ENCODE measurements at places on chromosomes 16 and 17.
A peak's percentile ranks its signal among the peaks of the same experiment; 100 is the strongest.

DNA sequence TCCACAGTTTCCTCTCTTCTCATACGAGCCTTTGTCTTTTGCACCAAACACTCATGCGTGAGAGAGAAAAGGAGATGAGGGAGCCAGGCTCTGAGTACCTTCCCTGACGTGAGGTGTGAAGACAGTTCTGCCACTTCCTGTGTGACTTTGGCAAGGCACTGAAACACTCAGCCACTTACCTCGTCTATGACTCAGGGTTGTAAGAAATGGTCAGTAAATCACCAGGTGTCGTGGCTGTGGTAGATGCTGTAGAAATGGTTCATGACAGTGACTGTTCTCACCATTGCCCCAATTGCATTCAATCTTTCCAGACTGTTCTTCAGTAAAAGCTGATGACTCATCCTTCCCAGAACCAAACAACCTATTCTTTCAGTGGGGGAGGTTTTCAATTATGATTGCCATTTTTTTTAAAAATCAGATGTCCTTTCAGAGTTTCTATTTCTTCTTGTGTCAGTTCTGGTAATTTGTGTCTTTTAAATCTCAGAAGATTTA lies 49.2 kb upstream of the CBFA2T3 start:
- peak; percentile 69 for DNase-seq

DNA sequence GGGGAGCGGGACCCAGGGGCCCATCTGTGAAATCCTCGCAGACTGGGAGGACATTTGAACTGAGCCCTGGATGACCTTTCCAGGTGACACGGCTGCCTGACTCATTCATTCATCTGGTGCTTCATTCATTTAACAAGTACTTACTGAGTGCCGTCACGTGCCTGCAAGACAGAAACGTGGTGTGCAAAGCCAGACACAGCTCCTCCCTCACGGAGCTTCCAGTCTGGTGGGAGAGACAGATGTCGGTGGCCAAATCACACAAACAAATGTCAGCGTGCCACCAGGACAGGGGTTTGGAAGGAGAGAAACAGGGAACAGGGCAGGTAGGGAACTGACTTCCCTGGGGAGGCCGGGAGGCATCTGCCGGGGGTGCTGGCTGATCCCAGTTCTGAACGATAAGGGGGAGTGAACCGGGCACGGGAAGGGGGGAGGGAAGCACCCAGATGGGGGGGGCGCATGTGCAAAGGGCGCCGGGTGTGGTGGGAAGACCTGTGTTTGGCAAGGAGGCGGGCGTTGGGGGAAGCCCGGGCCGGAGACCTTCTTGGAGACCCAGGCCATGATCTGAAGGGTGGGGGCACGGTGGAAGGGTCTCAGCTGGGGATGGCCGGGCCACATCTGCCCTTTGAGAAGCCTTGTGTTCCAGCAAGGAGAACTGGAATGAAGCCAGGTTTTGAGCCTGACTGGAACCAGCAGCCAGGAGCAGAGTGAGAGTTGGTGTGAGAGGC lies 93.6 kb upstream of the CIBAR2 start:
- no peak for DNase-seq

DNA sequence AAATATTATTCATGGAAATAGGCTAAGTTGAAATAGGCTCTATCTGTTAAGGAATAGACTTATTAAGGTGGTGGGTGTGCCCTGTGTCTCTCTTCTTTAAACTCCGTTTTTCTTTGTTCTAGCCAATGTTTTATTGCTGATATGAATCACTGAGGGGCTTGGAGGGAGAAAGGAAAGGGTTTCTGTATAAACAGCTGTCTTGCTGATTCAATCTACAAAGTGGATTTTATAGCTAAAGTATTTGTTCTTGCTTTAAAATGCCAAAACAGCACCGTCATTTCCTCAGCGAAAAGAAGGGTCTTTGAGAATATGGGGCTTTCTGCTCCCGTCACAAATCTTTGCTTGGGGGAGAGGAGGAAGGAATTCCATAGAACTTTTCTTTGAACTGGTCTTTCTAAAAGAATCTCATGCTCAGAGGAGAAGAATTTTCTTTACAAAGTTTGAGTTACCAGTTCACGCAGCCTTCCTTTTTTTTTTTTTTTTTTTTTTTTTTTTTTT lies 39.3 kb downstream of the MSI2 start:
- no peak for DNase-seq

- DNase-seq: no peak
Measured at GRCh38 chr17:80650751-80651518, 106.3 kb downstream of the RPTOR start.

- no peak for DNase-seq
Measured at GRCh38 chr16:57798953-57799599, 3.2 kb downstream of the KIFC3 start.

- peak; percentile 98 for DNase-seq
Measured at GRCh38 chr17:5191541-5192417, at the start of gene ZNF594. ZNF594 (minus strand) TSS chr17:5191868; CDS start chr17:5184256, 7,612 bp downstream.

DNA sequence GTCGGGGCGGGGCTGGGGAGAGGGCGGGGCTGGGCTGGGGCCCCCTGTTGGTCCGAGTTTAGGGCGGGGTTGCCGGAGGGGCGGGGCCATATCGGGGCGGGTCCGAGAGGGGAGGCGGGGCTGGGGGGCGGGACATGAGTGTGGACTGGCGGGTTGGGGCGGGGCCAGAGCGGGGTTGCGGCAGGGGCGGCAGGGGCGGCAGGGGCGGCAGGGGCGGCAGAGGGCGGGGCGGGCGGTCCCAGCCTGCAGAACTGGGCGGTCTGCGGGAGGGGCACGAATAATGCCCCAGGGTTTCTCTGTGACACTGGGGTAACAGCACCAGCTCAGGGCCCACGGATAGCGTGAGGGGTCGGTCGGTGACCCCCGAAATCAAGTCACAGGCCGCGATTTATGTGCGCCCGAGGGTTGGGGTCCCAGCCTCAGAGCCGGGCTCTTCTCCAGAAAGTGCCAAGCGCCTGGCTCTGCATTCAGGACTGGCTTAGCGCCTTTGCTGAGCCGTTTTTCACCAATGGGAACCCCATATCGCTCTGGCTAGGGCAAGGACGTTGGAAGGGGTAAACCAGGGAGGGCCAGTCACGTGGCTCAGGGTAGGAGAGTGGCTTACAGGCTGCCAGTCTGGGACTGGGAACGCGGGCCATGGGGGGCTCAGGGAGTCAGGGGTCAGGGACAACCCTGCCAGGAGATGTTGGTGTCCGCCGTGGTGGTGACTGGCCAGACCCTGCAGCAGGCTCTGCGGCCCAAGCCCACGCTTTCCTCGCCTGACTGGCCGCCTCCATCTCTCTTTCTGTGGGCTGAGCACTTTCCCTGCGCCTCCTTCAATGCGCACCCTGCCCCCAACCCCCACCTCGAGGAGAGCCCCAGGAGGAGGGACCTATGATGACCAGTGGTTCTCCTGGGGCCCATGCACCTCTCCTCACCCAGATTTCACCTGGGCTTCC lies 1.2 kb upstream of the METTL26 start:
- DNase-seq: peak; percentile 87

GRCh38 chr16:1159973-1160772 lies 7.3 kb downstream of the CACNA1H start:
- no peak for DNase-seq

DNA sequence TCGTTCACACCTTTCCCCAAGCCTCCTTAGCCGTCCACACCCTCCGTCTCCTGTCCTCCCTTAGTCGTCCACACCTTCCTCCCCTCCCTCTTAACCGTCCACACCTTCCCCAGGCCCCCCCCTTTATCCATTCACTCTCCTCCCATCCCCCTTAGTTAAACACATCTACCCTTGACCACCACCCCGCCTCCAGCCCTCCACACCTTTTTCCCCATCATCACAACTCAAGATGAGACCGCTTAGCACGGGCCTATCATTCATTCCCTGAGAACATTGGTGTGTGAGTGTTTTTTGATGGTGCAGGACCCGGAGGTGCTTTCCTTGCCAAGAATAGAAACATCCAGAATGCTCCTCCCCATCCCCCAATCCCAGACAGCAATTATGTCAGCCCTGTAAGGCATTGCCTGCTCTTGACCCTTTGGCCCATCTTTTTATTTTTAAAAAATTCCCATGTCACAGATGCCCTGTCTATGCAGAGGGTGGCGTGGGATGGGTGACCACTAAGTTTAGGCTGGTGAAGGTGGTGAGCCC lies 1.4 kb downstream of the TENT4B start:
- no peak for DNase-seq

- peak; percentile 57 for DNase-seq
Measured at GRCh38 chr17:59845595-59846393, 46.9 kb downstream of the TUBD1 start.

DNA sequence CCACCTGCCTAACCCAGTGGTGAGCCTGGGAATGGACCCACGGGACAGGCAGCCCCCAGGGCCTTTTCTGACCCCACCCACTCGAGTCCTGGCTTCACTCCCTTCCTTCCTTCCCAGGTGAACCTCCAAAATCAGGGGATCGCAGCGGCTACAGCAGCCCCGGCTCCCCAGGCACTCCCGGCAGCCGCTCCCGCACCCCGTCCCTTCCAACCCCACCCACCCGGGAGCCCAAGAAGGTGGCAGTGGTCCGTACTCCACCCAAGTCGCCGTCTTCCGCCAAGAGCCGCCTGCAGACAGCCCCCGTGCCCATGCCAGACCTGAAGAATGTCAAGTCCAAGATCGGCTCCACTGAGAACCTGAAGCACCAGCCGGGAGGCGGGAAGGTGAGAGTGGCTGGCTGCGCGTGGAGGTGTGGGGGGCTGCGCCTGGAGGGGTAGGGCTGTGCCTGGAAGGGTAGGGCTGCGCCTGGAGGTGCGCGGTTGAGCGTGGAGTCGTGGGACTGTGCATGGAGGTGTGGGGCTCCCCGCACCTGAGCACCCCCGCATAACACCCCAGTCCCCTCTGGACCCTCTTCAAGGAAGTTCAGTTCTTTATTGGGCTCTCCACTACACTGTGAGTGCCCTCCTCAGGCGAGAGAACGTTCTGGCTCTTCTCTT lies 2.6 kb upstream of the STH start:
- no peak for DNase-seq

DNA sequence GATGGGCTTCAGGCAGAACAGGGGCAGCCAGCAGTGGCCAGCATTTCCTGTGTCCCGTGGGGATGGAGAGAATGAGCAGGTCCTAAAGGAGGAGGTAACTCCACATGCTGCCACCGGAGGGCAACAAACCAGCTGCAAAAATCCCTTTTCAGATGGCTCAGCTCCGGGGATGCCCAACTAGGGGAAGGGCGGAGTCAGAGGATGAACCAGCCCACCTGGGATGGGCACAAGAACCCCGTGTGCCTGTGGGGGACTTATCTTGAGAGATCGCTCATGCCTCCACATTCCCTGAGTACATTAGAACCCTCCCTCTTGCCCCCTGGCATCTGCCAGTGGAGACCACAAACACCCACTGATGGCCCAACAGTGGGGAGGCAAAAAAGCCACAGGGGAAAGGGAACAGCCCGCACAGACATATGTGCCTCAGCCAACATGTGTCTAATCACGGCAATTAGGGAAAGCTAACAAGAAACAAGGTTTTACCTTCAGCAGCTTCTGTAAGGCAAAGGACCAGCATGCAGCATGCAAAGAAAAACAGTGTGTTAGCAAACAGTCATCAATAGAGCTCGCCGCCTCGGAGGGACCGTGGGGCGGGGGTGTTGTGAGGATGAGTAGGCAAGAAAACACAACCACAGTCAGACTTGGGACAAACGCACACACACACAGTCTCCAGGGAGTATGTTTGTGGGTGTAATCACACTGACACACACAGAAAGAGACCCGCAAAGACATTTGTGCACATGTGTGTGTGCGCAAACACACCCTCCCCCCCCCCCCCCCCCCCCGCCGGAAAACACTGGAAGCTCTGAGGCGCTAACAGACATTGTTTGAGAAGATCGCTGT lies 64.0 kb downstream of the MYO18A start:
- DNase-seq: peak; percentile 57

- DNase-seq: no peak
Measured at GRCh38 chr16:84973236-84973635, 38.1 kb downstream of the ZDHHC7 start.

GRCh38 chr17:62725791-62726249 lies 82.3 kb downstream of the MARCHF10 start:
- DNase-seq: no peak

GRCh38 chr17:81573794-81574642 lies 21.9 kb upstream of the FAAP100 start:
- no peak for DNase-seq

- no peak for DNase-seq
Measured at GRCh38 chr17:22459953-22460350, 767.6 kb downstream of the KCNJ18 start.

- no peak for DNase-seq
Measured at GRCh38 chr16:88468275-88469129, 15.4 kb downstream of the ZFPM1 start.

DNA sequence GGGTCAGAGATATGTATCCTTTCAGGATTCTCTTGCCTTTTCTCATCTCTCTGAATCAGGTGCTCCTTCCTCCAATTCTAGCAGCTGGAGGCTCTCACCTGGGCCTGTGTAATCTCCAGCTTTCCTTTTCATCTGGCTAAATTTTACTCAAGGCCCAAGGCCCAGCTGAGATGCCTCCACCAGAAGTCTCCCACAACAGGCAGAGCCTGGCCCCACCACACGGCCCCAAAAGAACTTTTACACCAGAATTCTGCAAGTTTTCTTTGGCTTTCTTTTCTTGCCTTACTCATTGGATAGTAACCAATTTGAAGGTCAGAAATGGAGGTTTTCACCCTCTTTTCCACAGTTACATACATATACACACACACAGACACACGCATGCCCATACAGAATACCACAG lies 14.6 kb downstream of the RND2 start:
- DNase-seq: no peak

GRCh38 chr17:32558997-32559650 lies 72.3 kb downstream of the CDK5R1 start:
- DNase-seq: no peak

DNA sequence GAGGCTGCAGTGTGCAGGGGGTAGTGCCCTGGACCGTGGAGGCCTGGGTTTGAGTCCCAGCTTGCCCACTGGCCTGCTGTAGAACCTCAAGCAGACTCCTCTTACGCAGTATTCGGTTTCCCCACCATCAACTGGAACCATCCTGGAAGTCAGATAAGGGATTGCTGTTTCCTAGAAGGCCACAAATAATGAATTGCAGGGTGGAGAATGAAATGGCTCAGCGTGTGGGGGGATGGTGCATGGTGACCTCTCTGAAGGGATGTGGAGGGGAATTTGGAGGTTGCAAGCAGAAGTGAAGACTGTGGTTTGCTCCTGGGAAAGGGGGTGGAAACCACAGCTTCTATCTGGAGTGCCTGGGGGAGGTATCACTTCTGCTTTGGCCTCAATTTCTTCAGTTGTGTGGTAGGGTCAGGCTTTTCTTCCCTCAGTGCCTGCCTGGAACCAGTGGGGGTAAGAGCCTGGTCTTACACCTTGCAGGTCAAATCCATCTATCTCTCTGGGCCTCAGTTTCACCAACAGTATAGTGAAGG lies 1.7 kb downstream of the ADGRG5 start:
- peak; percentile 17 for DNase-seq

GRCh38 chr17:21252796-21253645 lies at the start of gene NATD1:
NATD1 (minus strand) TSS chr17:21253410; CDS start chr17:21253264, 146 bp downstream.
- peak; percentile 76 for DNase-seq

GRCh38 chr16:70689035-70689969 lies 3.4 kb upstream of the MTSS2 start:
- DNase-seq: no peak

GRCh38 chr17:6231886-6232731 lies 161.9 kb downstream of the WSCD1 start:
- no peak for DNase-seq

- no peak for DNase-seq
Measured at GRCh38 chr16:81908466-81909262, 102.6 kb downstream of the SDR42E1 start.

- no peak for DNase-seq
Measured at GRCh38 chr16:49278567-49278827, 3.1 kb downstream of the CBLN1 start.

- DNase-seq: no peak
Measured at GRCh38 chr16:4056161-4057105, 59.8 kb downstream of the ADCY9 start.

All from stimulated activated CD4-positive, alpha-beta T cell treated with anti-CD3 and anti-CD28 coated beads, Interleukin-4, amount 100 ng/mL, for 24 hours (primary cell).